Spleen (tissue), 13 donors: ENCODE measurements at places on chromosomes 2 and 18. TPM values are rescaled to one million over a fixed set of nuclear protein-coding genes. Genes with fewer than 3 reads are reported as not detected.

DNA sequence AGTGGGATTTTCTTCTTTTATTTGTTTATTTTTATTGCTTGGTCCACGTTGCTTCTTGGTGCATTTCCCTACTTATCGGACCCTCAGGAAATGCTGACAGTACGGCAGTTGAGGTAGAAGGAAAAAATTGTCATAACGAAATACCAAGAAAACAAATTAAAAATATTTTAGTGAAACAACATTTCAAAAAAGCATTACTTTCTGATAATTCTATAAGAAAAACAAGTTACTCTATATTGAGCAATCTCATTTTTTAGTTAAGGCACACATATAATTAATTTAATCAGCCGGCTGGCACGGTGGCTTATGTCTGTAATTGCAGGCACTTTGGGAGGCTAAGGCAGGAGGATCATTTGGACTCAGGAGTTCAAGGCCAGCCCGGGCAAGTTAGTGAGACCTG lies 102.1 kb downstream of the SH3YL1 start:
- no peak for DNase-seq

DNA sequence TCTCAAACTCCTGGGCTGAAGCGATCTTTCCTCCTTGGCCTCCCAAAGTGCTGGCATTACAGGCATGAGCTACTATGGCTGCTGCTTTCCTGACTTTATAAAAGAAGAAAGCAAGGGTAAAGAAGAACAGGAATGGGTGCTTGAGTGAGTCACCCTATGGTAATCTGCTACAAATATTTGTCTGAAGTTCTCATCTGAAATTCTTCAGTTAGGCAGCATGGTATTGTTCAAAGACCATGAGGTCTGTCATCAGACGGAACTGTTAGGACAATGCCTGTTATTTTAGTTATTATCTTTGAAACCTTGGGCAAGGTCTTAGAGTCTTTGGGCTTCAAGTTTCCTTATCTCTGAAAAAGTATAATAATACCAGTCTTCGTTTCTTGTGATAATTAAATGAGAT lies 695.8 kb downstream of the RNF144A start:
- DNase-seq = no peak

DNA sequence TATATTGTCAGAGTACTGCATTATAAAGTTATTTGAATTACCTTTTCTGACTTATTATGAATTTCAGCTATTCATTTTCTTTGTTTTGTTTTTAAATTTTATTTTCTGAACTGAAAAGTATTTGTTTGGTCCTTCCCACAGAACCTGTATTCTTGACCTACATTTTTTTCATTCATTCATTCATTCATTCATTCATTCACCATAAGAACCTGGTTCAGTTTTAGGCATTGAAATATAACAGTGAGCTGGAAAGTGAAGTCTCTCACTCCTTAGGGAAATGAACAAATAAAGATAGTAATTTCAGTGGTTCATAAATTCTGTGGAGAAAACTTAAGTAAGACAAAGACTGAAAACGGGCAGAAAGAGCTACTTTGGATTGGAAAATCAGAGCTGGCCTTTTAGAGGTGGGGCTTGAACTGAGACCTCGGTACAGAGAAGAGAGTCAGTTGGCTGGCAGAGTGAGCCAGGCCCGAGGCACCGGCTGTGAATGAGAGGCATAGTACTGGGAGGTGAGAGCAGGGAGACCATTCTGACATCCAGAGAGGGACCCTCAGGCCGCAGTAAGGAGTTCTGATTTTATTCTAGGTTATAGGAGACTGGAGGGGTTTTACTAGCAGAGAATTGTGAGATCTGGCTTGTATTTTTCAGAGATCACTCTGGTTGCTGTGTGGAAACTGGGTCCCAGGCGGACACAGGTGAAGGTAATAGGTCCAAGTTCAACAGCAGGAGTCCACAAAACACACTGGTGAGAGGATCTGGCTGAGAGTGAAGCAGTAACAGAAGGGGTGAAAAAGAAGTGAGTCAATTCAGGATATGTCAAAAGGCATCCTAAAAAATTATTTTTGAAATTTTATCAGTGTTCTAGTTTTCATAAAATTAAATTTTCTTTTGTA lies 75.8 kb upstream of the FN1 start:
- no peak for DNase-seq

DNA sequence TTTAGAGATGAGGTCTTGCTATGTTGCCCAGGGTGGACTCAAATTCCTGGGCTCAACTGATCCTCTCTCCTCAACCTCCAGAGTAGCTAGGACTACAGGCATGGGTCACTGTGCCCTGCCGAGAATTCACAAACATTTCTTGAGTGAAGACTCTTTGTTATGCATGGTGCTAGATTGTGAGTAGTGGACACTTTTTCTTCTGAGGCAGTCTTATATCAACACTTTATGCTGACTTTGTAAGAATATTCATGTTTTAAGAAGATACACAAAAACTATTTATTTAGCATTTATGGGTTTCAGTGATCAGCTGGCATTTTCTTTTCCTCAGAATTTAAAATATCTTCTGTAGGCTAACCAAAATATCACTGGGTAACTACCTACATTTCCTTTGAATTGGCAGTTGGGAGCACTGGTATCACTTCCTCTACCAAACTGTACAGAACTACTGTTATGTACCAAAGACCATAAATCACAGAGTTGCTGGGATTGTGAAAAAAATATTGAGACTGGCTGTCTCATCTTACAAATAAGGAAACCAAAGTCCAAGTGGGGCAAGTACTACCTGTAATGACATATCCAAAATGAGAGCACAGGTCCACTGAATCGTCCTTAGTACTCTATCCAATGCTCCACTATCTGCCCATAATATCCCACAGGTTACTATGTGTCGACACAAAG lies 34.0 kb downstream of the DOCK10 start:
- no peak for DNase-seq

DNA sequence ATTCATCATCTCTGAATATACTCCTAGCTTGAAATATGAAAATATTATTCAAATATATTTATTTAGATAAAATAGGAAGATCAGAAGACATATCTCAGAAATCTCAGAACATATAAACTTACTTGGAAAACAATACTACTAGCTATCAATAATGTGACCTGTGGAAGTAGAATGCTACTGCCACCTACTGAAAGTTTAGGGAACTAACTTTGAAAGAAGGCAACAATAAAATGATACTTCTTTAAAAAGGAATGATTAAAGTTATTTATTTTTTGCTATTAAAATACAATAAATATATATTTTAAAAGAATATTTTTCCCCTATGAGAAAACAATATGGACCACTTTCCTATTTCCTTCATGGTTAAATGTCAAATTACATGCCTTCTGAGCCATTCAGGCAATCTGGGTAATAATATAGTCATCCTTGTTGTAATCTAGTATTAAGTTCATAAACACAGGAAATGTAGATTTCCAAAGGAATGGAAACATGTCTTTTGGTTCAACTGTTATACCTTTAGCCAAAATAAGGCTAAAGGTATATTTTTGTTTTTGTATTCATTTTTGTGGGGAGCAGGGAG lies 26.0 kb downstream of the ACADL start:
- DNase-seq = no peak

GRCh38 chr2:20447437-20448245 lies 767 bp downstream of the RHOB start:
- DNase-seq = peak; percentile 91

- DNase-seq = no peak
These were observed 611.7 kb upstream of the NETO1 start for GRCh38 chr18:73479477-73479876.

DNA sequence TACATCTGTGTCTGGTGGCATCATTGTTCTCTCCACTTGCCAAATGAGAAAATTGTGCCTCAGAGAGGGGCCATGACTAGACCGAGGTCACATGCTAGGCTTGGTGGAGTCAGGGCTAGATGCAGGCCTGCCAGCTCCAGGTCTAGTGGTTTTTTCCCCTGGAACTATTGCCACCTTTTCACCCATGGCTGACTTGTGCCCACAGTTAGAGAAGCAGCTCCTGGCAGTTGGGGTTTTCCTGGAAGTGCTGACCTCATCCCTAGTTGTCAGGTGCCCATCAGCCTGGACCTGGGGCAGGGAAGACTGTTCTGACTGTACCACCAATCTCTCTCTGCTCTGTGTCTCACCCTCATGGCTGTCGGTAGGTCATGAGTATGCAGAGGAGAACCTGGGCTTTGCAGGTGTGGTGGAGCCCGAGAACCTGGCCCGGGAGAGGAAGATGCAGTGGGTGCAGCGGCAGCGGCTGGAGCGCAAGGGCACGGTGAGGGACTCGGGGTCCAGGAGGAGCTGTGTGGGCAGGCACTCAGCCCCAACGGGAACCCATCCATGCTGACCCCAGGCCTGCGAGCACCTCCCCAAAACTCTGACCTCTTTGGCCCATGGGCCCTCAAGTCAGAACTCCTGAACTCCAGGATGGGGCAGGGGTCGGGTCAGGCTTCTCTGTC lies 12.4 kb upstream of the CATIP start:
- DNase-seq = no peak

DNA sequence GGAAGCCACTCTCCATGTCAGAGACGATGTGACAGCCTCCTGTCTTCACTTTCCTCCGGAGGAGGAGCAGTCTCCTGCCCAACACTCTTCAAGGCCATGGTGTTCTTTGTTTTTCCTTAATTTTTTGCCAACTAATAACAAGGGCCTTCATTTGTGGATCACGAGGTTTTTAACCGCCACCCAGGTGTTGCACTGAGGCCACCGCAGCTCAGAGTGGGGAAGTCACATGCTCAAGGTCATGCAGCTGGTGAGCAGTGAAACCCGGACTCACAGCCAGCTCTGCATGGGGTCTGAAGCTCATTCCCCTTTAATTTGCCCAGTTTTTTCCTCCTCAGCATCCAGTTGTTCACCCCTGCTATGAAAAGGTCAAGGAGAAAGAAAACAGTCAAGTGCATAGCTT lies 19.6 kb downstream of the ENOSF1 start:
- DNase-seq = no peak

DNA sequence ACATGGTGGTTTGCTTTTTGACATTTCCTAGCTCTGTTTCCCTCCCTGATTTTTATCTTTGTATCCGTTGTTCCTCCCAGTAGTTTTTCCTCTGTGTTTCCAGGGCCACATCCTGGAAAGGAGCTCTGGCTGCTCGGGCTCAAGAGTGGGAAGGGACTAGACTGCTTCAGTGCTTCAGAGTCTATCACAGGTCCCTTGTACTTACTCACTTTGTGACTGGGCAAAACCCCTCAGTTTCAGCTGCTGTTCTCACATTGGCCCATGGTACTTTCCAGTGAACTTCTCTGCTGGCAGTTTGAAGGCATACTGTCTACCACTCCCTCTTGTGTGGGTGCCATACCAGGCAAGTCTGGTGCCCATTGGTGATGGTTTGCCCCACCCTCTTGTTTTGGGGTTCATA lies 7.5 kb upstream of the STAMBP start:
- no peak for DNase-seq

DNA sequence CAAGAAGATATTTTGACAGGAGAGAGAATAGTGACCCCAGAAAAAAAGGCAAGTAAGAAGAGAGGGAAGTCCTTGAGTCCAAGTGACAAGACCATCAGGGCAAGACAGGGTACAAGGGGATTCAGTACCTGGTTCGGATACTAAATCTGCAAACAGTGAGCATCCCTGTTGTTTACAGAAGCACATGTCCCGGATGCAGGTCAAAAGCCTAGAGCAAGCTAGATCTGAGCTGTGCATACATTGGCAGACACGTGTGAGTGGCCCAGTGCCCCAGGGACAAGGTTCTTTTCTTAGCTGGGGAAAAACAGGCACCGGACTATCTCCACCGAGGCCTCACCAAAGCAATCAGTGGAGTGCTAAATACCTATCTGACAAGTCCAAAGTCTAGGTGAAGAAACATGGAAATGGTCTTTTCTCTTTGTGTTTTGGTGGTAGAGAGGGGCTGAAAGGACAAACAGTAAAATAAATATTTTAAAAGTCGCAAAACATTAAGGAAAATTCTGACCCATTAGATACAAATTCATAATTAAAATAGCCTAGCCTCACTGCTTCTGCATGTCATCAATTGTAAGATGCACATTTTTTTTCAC lies 165.2 kb downstream of the SUCLG1 start:
- no peak for DNase-seq

DNA sequence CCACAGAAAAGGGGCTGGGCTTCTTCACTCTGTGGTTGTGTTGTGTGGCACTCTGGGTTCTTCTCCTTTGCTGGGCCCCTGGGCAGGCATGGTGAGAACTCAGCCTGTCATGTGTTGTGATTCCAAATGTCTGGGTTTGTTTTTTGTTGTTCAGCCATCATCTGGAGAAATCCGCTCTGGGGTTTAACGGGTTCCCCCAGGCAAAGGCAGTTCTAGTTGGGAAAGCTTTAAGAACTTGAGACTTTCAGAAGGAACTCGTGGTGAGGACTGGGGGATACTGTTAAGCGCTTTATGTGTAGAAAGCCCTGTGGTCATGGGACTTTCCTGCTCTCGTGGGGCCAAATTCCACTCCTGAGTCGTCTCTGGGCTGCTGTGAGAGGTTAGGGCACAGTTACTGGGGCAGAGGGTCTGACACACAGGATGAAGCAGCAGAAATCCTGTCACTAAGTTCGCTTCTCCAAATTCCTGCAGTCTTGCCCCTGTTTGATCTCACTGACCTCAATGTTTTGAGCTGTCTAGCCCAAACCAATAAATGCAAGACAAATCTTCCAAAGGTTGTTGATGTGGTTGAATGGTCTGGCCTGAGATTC lies 87.7 kb downstream of the RAPGEF4 start:
- DNase-seq = no peak

- no peak for DNase-seq
These were observed 774.3 kb upstream of the TMEFF2 start for GRCh38 chr2:192969055-192969454.

- DNase-seq = no peak
These were observed 84.2 kb upstream of the CD302 start for GRCh38 chr2:159882130-159882745.

Gene TRABD2A
- total RNA-seq = 9.2 TPM

Gene ROCK2
- total RNA-seq = 81.4 TPM

Gene FOXI3
- total RNA-seq = not detected

Gene SCN9A
- total RNA-seq = 9.7 TPM

Gene SUPT7L
- 28.7 TPM for total RNA-seq

Gene IL1RL1
- total RNA-seq = 2.2 TPM

Gene VIL1
- total RNA-seq = not detected

Gene VWA3B
- total RNA-seq = not detected

Gene POMC
- 3.9 TPM for total RNA-seq
